ENCODE measurements at places on chromosomes 4 and X. TPM values are rescaled to one million over a fixed set of nuclear protein-coding genes. Genes with fewer than 3 reads are reported as not detected.
A peak's percentile ranks its signal among the peaks of the same experiment; 100 is the strongest.

DNA sequence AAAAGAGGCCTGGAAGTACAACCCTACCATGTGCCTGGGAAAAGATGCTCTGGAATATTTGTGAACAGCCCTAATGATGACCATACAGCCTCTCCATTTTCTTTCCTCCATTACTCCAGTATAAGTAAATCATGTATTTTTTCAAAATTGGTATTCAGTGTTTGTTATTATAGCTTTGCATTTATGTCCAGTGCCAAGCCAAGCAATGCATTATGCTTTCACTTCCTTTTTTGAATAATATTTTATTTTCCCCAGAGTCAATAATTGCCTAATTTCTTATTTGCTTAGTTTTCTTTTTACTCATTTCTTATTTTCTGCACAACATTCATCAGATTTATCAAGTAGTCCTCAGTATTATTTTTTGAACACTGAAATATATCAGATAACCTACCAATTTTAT is 49.3 kb upstream of the EOLA2 start:
- DNase-seq: no peak

- DNase-seq: no peak
These were observed 246.9 kb upstream of the GIMD1 start for GRCh38 chr4:106615410-106615945.

Gene SEC31A
- total RNA-seq: 177 TPM

- DNase-seq: no peak
These were observed 23.5 kb downstream of the KCNE5 start for GRCh38 chrX:109601486-109601885.

- DNase-seq: peak; percentile 14
These were observed 66.2 kb downstream of the FHIP1A start for GRCh38 chr4:151475035-151475714.

GRCh38 chr4:148395771-148396170 is 46.4 kb downstream of the NR3C2 start:
- DNase-seq: no peak

DNA sequence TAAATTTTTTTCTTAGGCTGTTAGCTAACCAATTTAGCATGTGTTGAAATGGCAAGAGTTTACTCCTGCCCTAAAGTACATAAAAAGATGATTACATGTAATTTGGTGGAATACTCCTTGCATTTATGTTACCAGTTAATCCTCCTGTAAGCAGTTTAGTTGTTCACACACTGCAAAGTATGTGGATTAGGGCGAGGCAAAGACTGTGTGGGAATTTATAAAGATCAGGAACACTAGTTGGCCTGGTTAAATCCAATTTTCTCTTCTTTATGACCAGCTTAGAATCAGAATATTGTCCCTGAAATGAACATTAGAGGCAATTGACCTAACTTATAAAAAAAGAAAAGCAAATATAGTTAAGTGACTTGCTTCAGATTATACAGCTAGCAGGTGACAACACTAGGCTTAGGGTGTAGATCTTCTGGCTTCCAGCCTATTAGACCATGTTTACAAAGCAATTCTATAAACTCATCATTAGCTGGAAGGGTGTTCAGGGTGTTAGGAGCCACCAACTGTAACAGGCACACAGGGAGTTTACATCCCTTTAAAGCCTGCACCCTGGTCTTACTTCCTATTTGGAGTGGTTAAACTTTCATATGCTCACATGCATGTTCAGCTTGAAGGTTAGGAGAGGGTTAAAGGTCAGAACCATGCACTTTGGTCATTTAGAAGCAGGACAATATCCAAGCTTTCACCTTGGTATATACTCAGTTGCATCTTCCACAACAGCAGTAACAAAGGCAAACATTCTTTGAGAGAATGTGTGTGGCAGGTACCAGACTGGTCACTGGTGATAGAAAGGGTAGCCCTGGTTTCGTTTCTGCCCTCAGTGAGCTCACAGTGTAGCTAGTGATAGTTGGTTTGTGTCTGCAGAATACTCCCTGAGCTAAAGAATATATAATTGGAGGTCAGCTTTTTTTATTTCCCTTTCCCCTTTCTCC is 72.6 kb downstream of the GC start:
- DNase-seq: no peak

DNA sequence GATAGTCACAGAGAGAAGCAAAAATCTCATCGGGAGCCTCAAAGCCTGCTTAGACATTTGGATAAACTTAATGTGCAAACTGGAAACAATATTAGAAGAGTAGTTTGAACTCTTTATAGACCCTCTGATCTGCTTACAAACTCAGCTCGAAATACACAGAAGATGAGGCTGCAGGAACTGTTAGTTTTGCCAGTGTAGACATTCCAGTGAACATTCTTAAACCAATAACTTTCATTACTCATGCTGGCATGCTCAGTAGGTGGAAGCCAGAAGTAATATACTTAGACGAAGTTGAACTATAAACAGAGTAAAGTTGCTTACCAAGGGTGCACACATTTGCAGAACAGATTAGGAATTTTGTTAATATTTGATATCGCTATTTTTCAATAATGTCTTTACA is 303.5 kb downstream of the ANKRD50 start:
- no peak for DNase-seq

GRCh38 chr4:8836664-8837171 is 34.9 kb downstream of the HMX1 start:
- no peak for DNase-seq

Gene MAGEA2B
- total RNA-seq: not detected

- DNase-seq: no peak
These were observed 109.4 kb downstream of the PDHA2 start for GRCh38 chr4:95949136-95949765.

DNA sequence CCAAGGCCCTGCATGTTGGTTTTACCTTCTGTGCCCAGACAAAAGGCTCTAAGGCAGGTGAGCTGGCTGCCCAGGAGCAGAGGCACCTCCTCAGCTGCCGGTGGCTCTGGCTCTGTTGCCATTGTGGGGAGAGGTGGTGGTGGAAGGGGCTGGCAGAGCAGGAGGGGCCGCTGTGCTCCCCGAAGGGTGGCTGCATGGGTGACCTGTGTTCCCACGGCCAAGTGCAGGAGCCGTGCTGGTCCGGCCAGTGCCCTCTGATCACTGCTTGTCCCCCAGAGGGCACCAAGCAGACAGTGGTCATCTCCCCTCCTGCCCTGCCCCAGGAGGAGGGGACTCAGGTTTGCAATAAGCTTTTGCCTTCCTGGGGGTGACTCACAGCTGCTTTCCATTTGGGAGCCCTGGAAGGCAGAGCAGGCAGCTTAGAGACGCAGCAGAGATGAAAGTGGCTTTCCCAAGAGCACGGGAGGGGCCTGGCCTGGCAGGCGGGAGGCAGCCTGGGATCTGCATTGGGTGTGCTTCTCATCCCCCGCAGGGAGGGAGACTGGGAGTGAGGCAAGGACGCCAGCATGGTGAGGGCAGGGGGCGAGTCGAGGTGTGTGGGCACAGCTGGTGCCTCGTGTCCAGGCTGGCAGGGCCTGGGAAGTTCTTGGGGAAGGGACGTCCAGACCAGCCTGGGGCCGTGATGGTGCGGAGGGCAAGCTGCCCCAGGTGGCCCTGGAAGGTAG is 28.7 kb downstream of the DOK7 start:
- no peak for DNase-seq

GRCh38 chr4:186689476-186689875 is 34.2 kb downstream of the FAT1 start:
- DNase-seq: no peak

DNA sequence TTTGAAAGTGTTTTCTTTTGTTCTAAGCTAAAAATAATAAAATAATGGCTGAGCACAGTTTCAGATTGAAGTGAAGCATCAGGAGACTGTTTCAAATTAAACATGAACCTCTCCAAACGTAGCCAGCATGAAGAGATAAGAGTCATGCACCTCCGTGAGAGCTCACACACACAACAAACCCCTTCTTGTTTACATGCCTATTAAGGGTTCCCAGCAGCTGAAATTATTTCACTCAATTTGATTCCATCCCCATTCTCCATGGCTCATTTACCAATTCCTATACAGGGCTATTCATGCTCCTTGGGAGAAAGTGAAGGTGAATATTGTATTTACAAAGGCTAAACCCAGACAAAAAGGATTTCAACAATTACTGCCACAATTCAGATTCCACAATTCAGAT is 954.1 kb upstream of the INTU start:
- no peak for DNase-seq

DNA sequence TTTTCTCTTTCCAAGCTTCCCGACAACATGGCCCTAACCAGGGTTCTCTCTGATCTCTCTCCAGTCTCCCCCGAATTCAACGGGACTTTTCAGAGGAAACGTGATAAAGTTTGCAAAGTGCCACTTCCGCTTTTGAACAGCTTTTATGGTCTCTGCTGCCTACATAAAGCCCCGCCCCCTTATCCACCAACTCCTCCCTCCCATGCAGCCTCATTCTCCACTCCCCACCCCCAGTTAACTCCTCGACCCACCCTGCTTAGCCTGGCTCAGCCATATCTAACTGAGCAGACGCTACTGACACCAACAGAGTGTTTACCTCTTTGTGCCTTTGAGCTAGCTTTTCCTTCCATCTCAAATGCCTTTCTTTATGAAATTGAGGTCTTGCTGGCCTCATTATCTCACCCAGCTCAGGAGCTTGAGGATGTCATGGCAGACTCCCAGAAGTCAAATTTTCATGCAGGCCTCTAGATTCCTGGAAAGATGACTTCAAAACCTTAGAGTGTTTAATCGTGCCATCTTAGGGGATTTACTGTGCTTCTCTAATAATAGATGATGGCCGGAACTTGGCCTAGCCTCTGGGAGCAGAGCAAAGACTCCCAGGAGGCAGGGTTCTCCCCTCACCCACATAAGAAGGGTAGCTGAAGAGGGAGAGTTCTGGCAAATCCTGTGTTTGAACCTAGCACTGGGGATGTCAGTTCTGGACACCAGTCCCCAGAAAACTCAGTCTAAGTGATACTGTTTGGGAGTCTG is 606.0 kb downstream of the BCOR start:
- DNase-seq: no peak

GRCh38 chr4:119118397-119118796 is 17.2 kb upstream of the MYOZ2 start:
- DNase-seq: no peak

DNA sequence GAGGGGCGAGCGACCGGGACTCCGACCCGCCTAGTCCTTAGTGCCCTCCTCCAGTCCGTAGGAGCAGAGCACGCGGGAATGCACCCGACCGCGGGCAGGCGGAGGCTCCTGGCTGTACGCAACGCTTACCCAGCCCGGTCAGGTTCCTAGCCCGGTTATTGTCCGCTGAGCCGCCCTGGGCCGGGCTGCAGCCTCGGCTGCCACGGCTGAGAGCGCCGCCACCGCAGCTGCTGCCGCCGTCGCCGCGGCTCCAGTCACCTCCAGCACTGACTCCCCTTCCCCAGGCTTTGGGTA is at the start of gene AMER1:
Gene AMER1 (minus strand): TSS at position 268 of the 294 bp plus-strand sequence. CDS start 12,422 bp downstream, outside the sequence.
- DNase-seq: no peak

DNA sequence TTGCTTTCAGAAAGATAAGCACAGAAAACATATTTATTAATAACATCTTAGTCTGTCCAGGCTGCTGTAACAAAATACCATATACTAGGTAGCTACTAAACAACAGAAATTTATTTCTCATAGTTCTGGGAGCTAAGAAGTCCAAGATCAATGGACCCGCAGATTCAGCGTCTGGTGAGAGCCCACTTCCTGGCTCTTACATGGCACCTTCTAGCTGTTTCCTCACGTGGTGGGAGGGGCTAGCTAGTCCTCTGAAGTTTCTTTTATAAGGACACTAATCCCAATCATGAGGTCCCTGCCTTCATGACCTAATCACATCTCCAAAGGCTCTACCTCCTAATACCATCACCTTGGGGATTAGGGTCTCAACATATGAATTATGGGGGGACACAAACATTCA is 57.2 kb upstream of the AFF2 start:
- DNase-seq: no peak

Gene ZFYVE28
- 10.0 TPM for total RNA-seq

Gene PHKA1
- 7.4 TPM for total RNA-seq

DNA sequence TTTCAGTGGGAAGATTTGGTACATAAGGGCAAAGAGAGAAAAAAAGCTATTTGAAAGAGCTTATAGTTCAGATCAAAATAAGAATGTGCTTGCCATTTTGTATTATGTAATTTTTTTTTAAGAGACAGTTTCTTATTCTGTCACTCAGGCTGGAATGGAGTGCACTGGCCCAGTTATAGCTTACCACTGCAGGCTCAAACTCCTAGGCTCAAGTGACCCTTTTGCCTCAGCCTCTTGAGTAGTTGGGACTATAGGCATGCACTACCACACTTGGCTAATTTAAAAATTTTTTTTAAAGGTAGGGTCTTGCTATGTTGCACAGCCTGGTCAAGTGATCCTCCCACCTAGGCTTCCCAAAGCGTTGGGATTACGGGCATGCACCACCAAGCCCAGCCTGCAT is 22.2 kb upstream of the USP53 start:
- no peak for DNase-seq

- peak; percentile 26 for DNase-seq
These were observed 338.3 kb upstream of the GALNT7 start for GRCh38 chr4:172830295-172830764.

Gene TRIM2
- total RNA-seq: 132 TPM

DNA sequence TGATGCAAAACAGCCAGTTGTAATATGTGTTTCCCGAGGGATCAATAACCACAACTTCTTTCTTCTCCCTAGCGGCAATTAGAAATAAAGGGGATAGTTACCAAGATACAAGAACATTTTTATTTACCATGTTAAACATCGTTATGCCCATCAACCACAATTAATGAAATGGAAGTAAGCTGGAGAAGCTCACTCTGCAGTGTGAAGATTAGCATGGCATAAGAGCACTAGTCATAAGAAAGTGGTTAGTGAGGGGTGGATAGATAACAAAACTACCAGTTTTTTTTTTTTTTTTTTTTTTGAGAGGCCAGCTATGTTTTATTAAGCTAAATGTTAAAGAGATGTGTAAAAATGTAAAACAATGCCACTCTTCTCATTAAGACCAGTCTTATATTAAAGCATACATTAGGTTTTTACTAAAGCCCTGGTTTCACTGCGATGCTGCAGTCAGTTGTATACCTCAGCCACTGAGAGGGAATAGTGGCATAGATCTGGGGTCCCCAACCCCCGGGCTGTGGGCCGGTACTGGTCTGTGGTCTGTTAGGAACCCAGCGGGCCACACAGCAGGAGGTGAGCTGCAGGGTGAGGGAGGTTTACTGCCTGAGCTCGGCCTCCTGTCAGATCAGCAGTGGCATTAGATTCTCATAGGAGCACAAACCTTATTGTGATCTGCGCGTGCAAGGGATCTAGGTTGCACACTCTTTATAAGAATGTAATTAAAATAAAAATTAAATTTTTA is 27.9 kb upstream of the NFXL1 start:
- DNase-seq: no peak

Measured in spinal cord (tissue), 10 donors.